ENCODE measurements at places on chromosomes 12 and 14.

GRCh38 chr12:132384916-132385774, 55.8 kb upstream of the GALNT9 start:
- DNase-seq, result no peak

DNA sequence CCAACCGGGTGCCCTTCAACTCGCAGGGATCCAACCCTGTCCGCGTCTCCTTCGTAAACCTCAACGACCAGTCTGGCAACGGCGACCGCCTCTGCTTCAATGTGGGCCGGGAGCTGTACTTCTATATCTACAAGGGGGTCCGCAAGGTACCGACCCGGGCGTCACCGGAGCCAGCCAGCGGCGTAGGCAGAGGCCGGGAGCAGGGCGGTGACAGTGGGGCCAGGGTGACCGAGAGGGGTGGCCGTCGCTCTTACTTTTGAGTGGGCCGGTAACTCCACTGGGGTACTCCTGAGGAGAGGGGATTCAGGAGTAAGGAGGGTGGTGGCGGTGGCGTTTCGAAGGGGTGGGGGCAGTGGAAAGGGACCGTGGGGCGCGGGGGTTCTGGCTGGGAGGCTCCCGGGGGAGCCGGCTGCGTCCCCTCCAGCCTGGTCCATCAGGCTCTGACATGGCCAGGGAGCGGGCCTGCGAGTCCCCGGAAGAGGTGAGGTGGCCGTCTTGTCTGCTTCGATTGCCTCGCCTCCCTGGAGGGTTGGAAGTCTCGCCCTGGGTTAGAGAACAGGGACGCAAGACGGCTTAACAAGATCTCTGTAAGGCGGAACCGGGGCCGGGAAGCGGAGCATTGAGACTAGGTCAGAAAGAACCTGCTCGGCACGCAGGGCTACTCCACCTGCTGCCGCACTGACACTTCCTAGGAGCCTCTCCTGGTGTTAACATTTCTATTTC, 491 bp downstream of the WDR20 start:
- DNase-seq, result peak; percentile 47

GRCh38 chr14:51157012-51157411, 62.1 kb upstream of the TRIM9 start:
- no peak for DNase-seq

DNA sequence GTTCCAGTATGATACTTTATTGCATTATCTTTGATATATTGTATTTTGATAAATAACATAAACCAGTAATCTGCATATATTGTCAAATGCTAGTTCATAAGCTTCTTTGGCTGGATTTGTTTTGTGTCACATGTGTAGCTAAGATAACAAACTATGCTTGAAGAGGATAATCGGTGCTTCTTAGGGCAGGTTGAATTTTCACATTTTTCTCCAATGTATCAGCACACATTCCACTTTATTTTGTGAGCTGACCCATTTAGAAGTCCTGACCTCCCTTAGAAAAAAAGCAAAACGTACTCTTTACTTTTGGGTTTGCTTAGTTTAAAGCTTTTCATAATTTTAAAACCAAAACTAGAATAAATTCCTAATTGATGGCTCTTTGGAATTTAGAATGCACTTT, 277.7 kb upstream of the DDHD1 start:
- no peak for DNase-seq

- no peak for DNase-seq
Observed at GRCh38 chr12:54932691-54933090, 51.9 kb downstream of the TESPA1 start.

DNA sequence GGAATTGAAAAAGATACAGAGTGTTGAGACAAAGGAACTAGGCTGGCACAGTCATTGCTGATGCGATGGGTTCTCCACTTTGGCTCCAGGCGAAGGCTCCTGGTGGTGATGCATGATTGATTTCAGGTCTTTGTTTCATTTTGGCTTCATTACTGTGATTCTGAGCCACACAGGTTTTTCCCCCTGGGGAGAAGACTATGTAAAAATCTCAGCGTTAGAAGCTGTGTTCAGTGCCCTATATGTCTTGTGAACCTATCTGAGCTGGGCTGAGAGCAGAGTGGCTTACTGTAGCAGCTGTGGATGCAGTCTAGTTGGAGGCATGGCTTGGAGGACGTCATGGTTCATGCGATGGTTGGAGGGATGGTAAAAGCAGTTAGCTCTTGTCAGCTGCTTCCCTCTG, 54.0 kb downstream of the GPATCH2L start:
- DNase-seq, result no peak

DNA sequence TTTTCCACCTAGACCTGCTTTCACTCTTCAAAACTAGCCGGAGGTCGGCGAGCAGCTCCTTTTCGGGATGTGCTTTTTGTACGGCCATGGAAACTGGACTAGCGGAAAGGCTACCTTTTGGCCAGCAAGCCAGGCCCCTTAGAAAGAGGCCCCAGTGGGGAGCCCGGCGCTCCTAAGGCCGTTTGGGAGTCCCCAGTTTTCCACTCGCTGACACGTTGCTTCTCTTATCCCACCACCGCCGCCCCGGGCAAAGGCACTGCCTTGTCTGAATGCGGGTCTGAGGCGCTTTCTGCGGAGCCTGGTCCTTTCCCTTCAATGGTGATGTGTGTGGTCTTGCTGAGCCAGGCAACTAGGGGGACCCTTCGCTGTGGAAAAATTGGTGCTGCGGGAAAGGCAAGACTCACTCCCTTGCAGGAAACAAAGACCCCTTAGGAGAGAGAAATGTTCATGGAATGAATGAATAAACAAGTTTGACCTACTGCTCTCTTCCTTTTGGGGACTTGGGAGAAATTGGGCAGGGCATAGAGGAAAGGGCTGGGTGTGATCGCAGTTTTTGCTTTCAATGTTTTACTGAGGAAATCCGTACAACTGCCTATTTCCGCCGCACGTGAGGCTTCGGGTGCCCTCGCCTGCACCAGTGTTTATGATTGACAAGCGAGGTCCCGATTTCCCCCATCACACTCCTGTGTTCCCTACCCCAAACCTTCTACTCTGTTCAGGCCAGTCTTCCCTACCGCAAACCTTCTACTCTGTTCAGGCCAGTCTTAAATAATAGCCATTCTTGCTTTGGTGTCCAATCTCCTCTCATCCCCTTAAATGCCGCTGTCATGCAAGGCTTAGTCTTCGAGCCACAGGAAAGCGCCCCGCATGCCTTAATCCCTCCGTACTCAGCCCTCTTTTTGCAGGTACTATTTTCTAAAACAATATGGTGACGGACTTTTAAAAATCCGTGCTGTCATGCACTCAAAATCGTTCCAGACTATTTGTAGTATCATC, 1.0 kb upstream of the SLC38A2 start:
- peak; percentile 48 for DNase-seq

GRCh38 chr12:41983394-41983793, 161.3 kb downstream of the GXYLT1 start:
- DNase-seq, result no peak

GRCh38 chr12:45125997-45126396, 75.1 kb upstream of the DBX2 start:
- DNase-seq, result no peak

GRCh38 chr12:59075968-59076490, 155.7 kb upstream of the LRIG3 start:
- DNase-seq, result no peak

- no peak for DNase-seq
Observed at GRCh38 chr12:7369274-7369729, 65.4 kb downstream of the ACSM4 start.

GRCh38 chr12:108691998-108692808, 39.1 kb downstream of the CORO1C start:
- no peak for DNase-seq

- DNase-seq, result no peak
Observed at GRCh38 chr14:55814873-55815272, 234.9 kb downstream of the KTN1 start.

DNA sequence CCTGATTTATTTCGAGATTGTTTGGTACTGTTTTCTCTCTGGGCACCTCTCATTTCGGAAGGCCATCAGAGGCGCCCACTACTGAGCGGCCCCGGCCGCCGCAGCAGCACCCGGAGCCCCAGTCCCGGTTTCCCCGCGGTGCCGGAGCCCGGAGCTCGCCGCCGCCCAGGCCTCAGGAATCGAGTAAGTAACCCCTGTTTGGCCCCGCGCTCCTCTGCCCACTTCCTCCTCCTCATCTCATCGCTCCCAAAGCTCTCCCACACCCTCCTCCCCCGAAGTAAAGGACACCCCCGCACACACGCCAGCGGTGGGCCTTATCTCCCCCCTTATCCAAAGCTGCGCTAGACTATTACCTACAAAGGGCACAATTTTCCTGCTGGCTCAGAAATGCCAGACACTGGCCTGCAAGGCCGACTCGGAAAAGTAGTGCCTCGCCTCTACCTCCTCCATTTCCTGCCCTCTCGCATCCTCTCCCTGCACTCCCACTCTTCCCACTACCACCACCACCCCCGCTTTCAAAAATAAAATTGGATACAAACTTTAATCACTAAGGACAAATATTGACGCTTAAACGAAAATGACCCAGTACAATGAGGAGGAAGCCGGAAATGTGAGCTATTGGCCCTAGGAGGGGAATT, 637 bp upstream of the FOXG1 start:
- DNase-seq, result no peak

DNA sequence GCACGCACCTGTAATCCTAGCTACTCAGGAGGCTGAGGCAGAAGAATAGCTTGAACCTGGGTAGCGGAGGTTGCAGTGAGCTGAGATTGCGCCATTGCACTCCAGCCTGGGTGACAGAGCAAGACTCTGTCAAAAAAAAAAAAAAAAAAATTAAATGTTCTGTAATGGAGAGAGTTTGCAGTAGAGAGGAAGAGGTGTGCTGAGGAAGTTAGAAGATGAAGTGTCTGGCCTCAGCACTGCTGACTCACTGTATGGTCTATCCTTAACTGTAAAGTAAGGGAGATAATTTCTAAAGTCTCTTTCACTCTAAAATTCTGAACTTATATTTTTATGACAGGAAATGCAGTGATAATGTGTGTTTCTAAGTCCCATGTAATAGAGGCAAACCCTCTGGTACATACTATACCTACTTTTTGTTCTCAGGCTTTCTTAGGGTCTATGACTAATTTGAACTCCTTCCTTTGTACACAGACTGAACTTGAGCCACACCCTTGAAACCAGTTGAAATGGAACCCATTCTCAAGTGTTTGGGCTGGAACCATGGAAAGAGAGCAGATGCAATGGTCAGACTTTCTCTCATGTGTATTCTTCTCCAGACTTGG, 278.1 kb upstream of the FAR2 start:
- no peak for DNase-seq

DNA sequence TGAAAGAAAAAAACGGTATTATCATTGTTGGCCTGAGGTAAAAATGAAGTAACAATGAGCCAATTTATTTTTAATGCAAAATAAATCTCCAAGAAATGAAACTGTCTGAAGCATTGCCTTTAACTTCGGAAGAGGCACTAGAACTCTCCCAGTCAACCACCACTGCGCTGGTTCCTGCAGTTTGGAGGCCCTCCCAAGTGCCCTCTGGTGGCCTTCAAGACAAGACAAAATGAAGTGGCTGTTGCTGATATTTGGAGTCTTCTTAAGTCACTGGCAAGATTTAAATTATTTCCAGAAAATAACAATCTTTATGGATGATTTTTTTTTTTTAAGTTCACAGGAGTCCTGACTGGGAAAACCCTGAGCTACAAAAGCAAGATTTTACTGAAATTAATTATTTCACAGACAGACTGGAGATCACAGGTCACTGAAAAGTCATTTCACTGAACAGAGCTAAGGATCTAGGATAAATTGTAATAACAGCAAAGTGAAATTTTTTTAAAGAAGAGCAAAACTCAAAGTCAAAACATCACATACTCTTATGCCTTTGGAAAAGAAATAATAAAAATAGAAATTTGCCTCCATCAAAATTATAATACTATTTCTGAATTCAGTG, 58.2 kb downstream of the DICER1 start:
- peak; percentile 41 for DNase-seq

DNA sequence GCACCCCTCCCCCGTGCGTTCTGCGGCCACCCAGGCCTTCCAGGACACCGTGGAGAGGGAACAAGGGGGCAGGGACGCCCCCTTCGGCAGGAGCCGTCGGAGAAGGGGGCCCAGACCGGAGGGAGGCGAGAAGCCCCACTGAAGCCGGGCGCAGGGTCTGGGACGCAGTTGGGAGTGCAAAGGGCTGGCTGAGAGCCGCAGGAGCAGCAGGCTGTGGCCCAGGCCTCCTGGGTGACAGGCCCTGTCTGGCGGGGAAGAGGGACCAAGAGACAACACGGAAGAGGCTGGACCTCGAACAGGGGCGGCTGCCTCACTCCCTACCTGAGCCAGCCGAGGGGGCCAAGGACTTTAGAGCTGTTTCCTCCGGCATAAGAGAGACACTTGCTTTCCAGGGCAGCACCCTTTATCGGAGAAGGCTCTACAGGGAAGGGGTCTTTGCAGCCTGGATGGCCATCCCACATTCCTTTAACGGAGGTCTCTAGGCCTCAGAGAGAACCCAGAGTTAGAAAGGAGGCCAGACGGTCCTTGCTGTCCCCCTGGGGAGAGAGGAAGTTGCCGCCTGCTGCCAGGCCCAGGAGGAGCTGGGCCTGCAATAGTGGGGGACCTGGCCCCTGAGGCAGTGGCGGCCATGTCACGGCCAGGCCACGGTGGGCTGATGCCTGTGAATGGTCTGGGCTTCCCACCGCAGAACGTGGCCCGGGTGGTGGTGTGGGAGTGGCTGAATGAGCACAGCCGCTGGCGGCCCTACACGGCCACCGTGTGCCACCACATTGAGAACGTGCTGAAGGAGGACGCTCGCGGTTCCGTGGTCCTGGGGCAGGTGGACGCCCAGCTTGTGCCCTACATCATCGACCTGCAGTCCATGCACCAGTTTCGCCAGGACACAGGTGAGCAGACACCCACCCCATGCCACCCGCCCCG, 1.3 kb downstream of the DTX1 start:
- DNase-seq, result no peak

GRCh38 chr12:54882079-54882478, 27.8 kb downstream of the MUCL1 start:
- no peak for DNase-seq

DNA sequence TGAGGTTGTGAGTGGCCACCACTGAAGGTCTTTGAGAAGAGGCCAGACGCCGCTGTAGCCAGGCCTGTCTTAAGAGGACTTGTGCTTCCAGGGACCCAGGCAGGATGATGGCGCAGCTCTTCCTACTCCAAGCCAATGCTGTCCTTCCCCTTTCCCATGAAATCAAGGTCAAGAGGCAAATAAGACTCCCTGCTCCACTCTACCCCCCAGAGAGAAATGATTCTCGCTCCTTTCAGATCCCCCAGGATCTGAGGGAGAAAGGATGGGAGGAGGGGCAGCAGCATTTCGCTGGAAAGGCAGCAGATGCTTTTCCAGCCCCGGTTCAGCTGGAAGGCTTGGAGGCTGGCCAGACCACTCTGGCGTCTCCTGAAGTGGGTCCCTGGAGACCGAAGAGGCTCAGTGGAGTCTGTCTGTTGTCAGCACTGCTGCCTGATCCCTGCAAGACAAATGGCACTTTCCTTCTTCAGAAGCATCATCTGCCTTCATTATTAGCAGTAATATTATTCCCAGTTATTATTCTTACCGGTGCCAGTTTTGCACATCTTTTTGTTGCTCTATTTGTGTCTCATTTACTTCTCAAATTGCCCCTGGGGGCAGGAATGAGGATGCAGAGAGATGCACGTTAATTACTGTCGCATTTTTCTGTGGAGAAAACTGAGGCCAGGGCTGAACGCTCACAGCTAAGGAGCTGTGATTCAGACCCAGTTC, 51.4 kb downstream of the C14orf132 start:
- no peak for DNase-seq

GRCh38 chr12:109916045-109916444, 16.0 kb downstream of the TCHP start:
- DNase-seq, result no peak

- no peak for DNase-seq
Observed at GRCh38 chr14:102923925-102924486, 1.5 kb downstream of the AMN start.
